ENCODE measurements at places on chromosomes 11 and 22.

DNA sequence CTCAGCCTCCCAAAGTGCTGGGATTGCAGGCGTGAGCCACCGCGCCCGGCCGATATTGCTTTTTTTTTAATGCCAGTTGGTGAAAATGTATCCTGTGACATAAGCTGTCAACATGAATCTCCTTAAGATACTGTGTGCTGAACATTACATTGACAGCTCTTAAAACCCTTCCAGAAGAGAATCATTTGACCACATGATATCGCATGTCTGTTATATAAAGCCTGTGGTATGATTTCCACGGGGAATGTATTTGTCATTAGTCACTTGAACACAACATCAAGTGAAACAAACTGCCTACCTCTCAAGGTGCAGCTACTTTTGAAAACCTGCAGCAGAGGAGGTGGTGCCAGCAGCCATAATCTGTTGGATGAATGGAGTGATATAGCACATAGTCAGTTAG, 67.0 kb downstream of the BCL2L13 start:
- DNase-seq = no peak

DNA sequence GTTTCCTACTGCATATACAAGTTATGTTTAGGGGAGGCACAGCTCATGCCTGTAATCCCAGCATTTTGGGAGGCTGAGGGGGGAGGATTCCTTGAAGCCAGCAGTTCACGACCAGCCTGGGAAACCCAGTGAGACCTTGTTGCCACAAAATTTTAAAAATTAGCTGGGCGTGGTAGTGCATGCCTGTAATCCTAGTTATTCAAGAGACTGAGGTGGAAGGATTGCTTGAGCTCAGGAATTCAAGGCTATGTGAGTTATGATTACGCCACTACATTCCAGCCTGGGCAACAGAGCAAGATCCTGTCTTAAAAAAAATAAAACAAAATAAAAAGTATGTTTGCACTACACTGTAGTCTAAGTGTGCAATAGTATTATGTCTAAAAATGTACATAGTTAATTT, 108.8 kb upstream of the TEAD1 start:
- DNase-seq = no peak

DNA sequence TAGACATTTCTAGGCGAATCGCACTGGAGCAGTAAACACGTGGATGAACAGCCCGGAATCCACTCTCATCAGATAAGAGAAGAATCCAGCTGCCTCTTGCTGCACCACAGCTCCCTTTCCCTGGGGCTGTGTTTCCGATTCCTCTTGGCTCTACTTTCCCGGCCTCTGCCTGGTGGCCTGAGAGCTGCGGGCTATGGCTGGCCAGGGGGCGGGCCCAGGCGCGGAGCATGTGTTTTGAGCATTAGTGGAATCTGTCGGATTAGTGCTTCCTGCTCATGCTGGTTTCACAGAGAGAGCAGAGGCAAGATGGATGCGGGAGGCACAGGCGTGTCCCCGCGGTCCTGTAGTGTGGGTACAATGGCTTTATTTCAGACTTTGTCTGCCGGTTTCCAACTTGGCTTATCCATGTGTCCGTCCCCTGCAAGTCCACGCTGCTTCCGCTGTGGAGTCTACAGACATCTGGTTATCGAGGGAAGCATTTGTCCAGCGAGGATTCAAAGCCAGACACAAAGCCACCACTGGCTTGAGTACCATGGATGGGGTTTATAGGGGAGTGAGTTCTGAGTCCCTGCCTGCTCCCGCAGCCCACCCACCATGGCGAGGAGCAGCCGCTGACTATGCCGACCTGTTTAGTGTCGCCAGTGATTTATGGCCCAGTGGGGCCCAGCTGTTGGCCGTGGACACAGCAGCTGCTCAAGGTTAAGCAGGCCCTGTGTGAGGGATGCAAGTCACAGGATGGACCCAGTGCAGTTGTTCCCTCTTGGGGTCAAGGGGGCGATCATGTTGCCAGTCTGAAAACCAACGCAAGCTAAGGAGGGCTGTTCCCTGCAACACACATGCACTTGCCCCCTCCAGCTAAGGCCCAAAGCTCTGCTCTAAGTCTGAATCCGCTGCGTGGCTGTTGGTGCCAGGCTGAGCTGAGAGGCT, 43.3 kb upstream of the EP300 start:
- DNase-seq = no peak

GRCh38 chr11:65625628-65626342, 10.2 kb downstream of the PCNX3 start:
- DNase-seq = peak; percentile 47

GRCh38 chr22:42808521-42808920, 48.6 kb downstream of the ARFGAP3 start:
- no peak for DNase-seq
